ENCODE measurements at places on chromosomes 6 and 20.
A peak's percentile ranks its signal among the peaks of the same experiment; 100 is the strongest.

GRCh38 chr6:77034161-77034560, 429.1 kb downstream of the HTR1B start:
- DNase-seq, result no peak

- DNase-seq, result no peak
These were observed 793.9 kb upstream of the EPHA7 start for GRCh38 chr6:94213226-94213625.

- DNase-seq, result no peak
These were observed 12.9 kb upstream of the HIVEP1 start for GRCh38 chr6:11999246-11999645.

GRCh38 chr20:46546298-46546697, 4.2 kb downstream of the OCSTAMP start:
- no peak for DNase-seq

DNA sequence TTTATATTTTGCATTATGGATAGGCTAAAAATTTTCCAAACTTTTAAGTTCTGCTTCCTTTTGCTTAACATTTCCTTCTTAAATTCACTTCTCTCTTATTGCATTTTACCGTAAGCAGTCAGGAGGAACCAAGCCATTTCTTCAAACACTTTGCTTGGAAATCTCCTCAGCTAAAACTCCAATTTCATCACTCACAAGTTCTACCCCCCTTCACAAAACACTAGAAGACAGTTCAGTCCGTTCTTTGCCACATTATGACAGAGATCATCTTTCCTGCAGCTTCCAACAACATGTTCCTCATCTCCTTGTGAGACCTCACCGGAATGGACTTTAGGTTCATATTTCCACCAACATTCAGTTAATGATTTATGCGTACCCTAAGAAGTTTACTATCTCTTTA, 79.2 kb upstream of the LY86 start:
- no peak for DNase-seq

GRCh38 chr6:11214084-11214833, 18.2 kb downstream of the NEDD9 start:
- peak; percentile 87 for DNase-seq

- DNase-seq, result peak; percentile 61
These were observed 15.5 kb downstream of the SDCBP2 start for GRCh38 chr20:1313236-1313964.

- DNase-seq, result no peak
These were observed 8.4 kb downstream of the VSX1 start for GRCh38 chr20:25073544-25073943.

- no peak for DNase-seq
These were observed 96.8 kb upstream of the NHSL1 start for GRCh38 chr6:138596126-138596525.

DNA sequence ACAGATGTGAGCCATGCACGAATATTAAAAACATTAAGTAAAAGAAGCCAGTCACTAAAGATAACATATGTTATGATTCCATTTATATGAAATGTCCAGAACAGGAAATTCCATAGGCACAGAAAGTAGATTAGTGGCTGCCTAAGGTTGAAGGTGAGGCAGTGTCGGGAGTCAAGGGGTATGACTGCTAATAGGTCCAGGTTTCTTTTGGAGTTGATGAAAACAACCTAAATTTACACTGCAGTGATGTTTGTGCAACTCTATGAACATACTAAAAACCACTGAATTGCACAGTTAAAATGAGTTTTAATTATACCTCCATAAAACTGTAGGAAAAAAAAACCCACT, 14.4 kb downstream of the SRPK1 start:
- no peak for DNase-seq

- no peak for DNase-seq
These were observed 7.7 kb upstream of the ZNF334 start for GRCh38 chr20:46520976-46521579.

- no peak for DNase-seq
These were observed 185.1 kb downstream of the CLIC5 start for GRCh38 chr6:45830441-45831139.

DNA sequence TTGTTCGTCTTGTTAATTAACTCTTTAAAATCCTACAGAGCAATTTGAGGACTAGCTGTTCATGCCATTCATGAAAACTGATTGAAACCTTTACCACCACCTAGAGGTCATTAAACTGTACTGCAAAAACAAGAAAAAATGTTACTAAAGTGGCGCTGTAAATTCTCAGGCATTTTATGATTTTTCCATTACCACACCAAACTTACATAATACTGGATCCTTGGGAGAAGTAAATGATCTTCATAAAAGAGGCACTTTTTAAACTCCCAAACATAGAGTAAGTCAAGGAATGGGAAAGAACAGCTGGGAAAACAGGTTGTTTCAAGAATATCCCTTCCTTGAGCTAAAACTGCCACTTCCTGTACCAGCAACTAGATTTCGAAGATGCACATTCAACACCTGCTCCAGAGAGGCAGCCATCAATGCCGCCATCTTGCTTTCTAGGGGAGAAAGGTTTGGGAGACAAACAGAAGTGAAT, 54.3 kb downstream of the MYLIP start:
- DNase-seq, result no peak

DNA sequence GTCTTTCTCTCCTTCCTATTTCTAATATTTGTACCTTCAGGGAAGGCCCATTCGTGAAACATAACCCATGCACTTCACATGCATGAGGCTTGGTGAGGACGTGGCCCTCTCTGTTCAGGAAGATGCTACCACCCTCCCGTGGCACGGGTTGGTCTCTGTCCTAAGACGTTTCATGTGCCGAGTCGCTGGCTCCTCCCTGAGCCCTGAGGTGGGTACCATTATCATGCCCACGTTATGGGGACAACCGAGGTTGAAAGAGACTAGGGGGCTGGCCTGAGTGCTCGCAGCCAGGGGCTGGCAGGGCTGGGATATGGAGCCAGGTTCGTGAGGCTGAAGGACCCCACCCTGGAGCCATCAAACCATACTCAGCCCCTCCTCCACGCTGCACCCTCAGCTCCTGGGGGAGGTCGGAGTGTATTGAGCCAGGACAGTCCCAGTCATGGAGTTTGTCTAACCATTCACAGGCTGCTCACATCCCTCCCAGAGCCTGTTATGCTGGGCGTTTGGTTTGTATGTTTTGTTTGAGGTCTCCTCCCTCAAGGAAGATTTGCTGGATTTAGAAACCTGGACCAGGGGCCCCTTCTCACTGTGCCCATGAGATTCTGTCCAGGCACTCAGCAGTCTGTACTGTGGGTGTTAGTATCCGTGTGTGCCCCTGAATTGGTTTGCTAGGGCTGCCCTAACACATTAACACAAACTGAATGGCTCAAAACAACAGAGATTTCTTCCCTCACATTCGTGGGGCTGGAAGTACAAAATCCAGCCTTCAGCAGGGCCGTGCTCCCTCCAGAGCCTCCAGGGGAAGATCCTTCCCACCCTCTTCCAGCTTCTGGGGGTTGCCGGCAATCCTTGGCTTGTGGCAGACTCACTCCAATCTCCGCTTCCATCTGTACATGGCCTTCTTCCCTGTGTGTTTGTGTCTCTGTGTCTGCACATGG, 88.3 kb downstream of the ANKRD60 start:
- DNase-seq, result no peak

- DNase-seq, result no peak
These were observed 5.6 kb downstream of the TAGAP start for GRCh38 chr6:159038914-159039884.

DNA sequence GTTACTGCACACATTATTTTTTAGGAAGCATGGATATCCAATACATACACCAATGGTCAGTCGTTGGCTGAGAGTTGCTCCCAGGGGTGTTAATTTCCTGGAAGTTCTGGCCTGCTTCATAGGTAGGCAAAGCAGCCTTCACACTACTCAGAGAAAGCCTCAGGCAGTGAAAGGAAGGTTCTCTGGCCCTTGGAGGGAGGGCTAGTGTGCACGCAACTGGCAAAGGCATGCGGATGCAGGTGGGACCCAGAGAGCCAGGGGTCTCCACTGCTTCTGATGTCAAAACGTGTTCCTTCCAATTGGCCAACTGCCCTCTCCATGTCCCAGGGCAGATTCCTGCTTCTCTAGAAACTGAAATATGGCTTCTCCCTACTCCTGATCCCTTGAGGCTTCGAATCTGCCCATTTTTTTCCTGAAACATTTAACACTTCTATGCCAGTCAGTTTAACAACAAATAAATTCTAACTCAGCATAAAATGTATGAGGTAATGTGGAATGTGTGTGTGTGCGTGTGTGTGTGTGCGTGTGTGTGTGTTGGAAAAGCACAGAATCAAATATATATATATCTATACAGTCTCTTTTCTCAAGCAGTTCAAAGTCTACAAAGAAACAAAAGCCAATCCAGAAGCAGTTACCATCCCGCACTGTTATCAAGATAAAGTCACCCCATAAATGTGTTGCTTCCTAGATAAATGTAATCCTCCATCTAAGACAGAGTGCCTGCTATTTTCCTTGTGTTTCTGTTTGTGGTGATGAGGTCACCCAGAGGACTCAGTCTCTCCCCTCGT, 94.0 kb upstream of the HIVEP1 start:
- no peak for DNase-seq

GRCh38 chr6:131894493-131895424, 56.4 kb downstream of the CCN2 start:
- no peak for DNase-seq

DNA sequence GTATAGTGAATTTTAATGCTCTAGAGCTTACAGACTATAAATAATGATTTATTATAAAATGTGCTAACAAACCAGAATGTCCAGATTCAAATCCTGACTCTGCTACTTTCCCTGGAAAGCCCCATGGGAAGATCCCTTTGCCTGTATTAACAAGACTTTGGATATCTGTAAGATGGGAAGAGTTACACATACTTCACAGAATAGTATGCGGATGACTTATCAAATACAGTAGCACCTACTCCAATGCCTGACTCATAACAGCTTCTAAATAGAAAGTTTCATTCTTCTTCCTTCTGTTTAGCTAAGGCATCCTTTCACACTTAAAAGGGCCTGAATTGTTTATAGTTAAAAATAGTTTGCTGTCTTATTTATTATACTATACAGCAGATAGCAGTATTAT, 166.3 kb downstream of the KCNQ5 start:
- no peak for DNase-seq

GRCh38 chr20:58024241-58024721, 204.2 kb downstream of the ANKRD60 start:
- DNase-seq, result peak; percentile 16

GRCh38 chr6:79065232-79065631, 12.8 kb downstream of the PHIP start:
- no peak for DNase-seq

GRCh38 chr6:126907996-126908395, 210.5 kb upstream of the RSPO3 start:
- DNase-seq, result no peak

GRCh38 chr6:106450653-106451052, 90.1 kb downstream of the CRYBG1 start:
- no peak for DNase-seq

- no peak for DNase-seq
These were observed 3.7 kb downstream of the FAM162B start for GRCh38 chr6:116761779-116762178.

- no peak for DNase-seq
These were observed 197.5 kb downstream of the BCKDHB start for GRCh38 chr6:80304014-80304413.

DNA sequence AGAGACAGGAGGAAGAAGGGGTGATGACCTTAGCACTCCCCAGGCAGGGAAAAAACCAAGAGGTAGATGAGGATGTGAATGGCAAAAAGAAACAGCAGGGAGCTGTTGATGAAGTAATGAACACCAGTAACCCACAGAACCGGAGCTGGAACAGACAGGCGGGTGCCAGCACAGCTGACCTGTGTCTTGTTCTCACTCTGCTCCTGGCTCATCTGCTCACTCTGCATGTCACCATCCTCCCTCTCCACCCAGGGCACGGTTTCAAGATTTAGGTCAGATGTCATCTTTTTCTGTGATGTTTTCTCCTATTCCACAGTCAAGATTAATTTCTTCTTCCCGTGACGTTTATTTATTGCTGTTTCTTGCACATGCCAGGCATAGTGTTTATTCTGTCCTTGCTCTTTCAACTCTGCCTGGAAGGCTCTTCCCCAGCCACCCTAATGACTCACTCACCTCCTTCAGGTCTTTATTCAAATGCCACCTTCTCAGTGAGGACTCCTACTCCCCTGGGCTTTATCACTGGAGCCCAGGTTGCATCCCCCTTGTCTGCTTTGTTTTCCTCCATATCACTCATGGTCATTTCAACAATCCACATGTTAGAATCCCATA, 164.5 kb upstream of the HDAC2 start:
- no peak for DNase-seq

DNA sequence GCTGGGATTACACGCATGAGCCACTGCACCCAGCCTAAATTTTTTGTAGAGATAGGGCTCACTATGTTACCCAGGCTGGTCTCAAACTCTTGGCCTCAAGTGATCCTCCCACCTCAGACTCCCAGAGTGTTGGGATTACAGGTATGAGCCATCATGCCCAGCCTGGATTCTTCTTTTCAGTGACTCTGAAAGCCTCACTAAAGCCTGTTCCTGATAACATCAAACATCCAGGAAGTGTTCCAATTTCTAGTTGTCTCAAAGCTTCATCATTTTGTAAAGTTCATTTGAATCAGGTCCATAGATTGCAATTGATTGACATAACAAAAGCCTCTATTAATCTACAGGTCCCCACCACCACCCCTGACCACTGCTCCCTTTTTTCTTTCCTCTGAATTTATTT, 29.2 kb upstream of the CHMP4B start:
- DNase-seq, result no peak

GRCh38 chr6:160808263-160808662, 106.2 kb downstream of the PLG start:
- no peak for DNase-seq

DNA sequence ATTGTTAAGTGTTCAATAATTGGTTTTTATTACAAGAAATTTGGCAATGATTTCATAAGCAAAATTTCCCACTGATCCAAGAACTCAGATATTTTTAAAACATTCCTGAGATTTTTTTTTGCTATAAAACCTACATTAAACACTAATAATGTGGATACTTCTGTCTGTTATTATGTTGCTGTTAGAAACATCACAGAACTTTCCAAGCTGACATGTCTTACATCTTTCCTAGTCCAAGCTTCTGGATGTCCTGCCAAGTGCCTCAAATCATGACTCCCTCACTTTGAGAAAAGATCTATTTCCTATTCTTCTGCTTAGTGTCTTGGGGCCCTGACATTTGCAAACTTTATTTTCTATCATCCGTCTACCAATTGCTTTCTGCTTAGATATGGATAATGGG, 110.8 kb downstream of the RFPL4B start:
- DNase-seq, result no peak

DNA sequence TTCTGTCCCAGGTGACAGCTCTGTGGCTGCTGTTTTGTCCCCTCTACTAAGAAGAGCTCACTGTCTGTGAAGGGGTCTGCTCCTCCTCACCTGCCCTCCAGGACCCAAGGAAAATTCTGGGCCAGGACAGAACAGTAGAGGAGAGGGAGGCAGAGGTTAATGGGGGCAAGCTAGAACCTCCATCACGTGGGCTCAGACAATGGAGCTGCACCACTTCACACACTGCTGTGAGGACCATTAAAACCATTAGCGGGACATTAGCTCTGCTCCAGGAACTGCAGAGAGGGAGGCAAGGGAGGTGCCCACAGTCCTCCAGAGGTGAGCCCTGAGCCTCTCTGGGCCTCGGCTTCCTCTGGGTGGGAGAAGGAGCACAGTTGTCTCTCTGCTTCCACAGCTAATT, 78.4 kb downstream of the NOL4L start:
- no peak for DNase-seq

Data from tibial artery (tissue), 4 donors.